ENCODE measurements at places on chromosomes 7 and 10.

DNA sequence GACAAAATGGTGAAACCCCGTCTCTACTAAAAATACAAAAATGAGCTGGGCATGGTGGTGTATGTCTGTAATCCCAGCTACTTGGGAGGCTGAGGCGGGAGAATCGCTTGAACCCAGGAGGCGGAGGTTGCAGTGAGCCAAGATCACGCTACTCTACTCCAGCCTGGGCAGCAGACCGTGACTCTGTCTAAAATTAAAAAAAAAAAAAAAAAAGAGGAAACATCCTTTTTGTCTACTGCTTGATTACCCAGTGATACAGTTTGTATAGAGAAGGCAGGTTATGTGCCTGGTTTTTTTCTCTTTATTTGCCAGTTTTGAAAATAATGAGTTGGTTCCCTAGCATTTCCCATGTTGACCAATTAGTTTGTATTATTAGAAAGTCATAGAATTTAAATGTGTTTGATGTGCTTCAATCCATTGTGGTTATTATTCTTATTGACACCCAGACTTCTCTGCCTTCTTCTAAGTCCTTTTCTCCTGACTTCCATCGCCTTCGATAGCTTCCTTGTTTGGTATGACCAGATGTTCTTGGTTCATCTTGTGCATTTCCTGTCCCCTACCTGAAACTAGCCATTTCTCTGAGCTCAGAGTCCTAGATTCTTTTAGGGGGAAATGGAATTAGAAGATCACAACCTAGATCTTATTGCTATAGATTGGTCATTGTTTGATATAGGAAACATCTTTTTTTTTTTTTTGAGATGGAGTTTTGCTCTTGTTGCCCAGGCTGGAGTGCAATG, 43.2 kb downstream of the VKORC1L1 start:
- DNase-seq = no peak

- DNase-seq = peak; percentile 86
Observed at GRCh38 chr7:2558629-2559282, at the start of gene IQCE. Gene IQCE, plus strand, starts transcription at chr7:2558979. Its CDS starts 203 bp downstream, at chr7:2559182.

DNA sequence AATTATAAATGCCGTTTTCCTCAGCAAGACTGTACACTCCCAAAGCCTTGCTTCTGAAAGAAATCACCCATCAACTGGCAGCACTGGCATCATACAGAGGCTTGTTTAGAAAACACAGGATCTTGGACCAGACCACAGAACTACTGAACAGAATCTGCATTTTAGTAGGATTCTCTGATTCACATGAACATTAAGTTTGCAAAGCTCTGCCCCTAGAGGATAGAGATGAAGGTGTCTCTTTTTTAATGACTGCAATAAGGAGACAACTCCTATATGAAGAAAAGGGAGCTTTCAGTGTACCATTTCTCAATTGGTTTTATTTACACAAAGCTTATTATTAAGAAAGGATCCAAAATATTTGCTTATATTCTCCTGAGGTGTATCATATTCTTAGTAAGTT, 172.7 kb downstream of the AGMO start:
- no peak for DNase-seq

DNA sequence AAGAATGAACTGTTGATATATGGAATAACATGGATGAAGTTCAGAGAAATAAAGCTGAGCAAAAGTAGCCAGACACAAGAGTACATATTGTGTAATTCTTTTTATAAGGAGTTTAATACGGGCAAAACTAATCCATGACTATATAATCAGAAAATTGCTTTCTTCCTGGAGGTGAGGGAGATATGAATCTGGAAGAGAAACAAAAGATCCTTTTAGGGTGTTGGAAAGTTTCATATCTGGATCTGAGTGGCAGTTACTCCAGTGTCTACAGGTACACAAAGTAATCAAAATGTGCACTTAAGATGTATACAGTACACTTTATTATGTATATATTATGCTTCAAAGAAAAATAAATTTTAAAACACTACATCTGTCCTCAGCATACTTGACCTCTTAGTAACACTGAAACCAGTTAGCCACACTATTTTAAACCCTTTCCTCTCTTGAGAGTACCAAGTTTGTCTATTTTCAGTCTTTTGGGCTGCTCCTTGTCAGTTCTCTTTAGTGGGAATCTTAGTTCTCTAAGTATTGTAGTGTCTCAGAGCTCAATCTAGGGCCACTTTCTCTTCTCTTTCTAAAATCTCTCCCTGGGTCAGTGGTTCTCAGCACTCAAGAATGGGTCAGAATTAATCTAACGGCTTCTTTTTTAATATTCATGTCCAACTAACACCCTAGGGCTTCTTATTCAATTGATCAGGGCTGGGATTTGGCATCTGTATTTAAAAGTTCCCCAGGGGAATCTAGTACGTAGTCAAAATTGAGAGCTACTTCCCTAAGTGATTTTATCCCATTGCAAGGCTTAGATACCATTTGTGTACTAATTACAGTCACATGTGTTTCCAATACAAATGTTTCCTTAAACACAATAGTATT, 4.3 kb upstream of the LIPF start:
- no peak for DNase-seq

- DNase-seq = no peak
Observed at GRCh38 chr7:86664991-86665390, 21.3 kb downstream of the GRM3 start.

DNA sequence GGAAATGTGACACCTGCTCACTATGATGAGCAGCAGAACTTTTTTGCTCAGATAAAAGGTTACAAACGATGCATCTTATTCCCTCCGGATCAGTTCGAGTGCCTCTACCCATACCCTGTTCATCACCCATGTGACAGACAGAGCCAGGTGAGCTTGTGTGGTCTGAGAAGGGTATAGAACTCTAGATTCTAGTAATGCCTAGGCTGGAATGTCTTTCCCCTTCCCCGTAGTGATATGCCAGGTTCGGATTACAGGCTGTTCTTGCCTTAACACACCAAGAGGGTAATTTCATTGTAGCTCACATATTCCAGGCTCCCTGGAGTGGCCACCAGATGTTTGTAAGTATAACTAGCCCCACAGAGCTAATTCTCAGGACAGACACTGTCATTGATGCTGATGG, 9.2 kb downstream of the HIF1AN start:
- no peak for DNase-seq

DNA sequence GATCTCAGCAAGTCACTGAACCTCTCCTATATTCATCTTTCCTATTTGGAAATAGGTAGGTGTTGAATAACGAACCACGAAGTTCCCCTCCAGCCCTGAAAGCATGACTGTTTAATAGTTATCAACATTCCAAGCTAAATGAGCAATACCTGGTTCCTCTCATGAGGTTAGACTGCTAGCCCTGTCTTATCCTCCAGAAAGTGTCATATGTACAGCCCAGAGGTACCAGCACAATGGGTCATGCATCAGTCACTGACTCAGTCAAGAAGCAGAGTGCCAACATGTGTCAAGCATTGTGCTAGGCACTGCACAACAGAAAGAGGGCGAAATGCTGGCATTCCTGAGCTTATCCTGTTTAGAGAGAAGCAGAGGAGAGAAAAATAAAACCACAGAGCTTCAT, 70.0 kb downstream of the AMPH start:
- DNase-seq = no peak

DNA sequence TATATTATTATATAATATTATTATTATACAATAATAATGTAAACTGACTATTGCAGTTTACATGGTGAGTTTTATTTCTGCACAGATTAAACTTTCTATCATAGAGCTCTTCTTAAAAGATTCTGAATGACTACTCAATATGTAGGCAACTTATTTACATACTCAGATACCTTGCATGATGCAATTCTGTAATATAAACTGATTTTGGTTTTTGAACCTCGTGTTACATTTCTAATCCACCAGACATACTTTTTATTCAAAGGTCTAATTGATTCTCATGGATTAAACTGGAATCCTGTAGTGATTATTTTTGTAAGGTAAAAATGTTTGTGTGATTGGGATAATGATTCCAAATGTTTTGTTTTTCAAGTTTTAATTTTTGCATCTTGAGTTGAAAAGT, 19.9 kb downstream of the SLC26A4 start:
- no peak for DNase-seq

DNA sequence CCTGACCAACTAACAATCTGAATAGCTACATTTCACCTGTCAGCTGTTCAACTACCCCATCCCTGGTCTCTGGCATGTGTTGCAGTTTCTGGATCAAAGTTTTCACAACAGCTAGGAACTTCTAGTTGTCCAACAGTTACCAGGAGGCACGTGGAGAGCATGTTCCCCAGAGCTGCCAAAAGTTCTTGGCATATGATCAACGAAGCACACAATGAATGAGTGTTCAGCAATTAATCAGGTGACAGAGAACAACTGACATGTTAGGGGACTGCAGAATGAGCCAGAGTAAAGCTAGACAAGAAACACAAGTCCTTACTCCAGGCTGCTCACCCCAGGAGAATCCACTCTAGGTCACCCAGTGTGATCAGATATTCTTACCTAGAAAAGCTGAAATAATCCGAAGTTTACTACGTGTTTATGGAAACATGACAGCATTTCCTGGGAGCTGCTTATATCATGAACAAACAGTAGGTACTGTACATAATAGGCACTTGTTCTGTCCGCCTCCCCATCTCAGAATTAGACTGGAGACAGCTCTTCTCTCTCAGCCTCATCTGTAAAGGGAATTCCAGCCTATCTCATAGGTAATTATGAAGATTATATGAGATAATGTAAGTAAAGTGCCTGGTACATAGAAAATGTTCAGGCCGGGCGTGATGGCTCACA, 50.6 kb downstream of the ZNF438 start:
- no peak for DNase-seq

DNA sequence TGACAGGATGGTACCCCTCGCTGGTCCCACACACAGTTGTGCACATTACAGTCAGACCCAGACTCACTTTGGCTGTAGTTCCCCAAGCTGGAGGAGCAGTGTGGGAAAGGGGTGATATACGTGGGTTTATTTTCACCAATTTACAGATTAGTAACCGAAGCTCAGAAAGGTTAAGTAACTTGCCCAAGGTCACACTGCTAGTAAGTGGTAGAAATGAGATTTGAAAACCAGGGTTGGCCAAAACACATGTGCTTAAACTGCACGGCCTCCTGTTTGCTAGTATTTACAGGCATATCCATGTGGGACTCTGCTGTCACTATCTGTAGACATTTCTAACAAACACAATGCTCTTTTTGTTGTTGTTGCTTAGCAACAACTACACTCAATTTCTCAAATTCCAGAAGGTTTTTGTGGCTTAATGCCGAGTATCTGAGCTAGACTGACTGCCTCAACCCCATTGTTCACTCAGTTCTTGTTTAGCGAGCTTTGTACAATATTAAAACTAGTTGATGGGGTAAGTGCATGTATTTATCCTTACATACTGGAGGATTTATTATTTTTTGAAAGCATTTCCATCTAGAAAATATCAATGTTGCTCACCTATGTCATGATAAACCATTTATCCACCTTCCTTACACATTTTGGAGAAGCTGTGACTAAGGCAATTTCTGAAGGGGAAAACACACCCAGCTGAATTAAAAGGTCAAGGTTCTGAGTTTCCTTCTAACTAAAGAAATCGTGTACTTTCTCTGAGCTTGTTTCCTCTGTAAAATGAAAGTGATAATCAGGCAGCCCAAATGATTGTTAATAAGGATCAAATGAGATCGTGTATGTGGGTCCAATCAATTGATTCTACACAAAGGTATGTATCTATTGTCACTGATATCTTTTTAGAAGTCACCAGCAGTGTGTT, 5.3 kb upstream of the TMEM139 start:
- no peak for DNase-seq

DNA sequence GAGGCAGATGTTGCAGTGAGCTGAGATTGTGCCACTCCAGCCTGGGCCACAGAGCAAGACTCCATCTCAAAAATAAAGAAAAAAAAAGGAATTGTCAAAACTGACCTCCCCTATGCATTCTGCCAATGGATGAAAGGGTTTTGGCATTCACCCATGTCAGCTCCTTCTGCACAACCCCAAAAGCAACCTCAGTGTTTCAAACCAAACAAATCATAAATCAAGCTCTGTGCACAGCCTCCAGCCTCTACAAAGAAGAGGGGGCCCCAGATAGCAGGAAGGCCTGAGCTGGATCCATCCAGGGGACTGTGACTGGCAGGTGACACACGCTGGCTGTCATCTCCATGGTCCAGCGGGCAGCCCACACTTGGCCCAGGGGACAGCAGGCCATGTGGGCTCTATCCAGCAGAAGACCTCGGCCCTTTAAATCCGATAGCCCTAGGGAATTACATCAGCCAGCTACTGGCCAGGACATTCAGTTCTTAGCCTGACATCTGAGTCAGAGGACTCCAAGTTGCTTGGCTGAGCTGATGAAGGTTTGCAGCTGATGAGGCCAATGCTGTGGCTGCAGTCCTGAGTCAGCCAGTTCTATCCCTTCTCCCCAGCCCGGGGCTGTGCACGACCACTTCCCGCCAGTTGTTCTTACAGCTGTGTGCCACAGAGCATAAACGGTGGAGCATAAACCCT, 52.0 kb upstream of the FIGNL1 start:
- DNase-seq = no peak

DNA sequence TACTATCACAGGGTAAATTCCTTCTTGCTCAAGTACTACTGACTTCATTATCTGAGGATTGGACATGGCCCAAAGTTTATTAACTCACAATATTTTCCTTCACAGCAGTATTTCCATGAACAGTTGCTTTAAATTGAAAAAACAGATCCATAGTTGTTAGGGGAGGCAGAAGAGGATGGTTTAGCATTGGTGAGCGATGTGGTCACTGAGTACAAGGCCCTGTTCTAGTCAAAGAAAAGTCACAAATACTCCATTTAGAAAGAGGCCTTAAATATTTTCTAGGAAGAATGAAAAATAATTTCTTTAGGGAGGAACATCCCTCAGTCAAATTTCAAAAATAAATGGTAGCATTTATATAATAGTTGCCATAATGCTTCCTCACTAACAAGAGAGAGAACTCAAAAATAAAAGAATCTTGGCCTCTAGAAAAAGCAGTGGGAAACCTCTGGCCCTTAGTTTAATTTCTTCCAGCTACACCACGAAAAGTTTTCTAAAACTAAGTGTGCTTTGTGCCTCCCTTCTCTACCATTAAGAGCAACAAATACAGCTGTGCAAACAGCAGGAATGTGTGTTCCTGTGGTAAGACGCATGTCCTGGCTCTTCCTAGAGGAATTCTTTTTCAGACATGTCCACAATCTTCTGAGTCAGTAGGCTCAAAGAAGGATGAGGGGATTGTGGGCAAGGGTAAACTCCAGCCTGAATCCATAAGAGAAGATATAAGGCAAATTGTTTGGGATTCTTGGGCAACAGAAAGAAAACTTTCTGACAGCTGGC, 105.7 kb downstream of the HOXA1 start:
- DNase-seq = no peak

GRCh38 chr7:76292213-76292573, 10.3 kb upstream of the HSPB1 start:
- DNase-seq = no peak

- DNase-seq = no peak
Observed at GRCh38 chr10:128896963-128897362, 570.1 kb upstream of the MGMT start.

DNA sequence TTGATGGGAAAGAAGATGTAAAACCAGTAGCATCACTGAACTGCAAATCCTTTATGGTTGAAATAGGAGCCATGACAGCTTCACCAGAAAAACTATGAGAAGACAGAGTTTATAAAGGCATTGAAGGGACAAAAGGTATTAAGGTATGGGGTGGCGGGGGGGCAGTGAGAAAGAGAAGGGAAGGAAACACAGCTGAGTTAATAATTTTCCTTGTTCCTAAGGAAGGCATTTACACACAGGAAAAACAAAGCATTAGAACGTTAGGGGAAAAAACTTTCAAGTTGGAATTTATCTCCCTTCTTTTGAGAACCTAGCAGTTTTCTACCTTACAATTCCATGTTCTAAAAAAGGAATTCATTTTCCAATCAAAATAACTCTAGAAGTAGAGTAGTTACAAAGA, 4.4 kb downstream of the LARP4B start:
- DNase-seq = no peak

- DNase-seq = no peak
Observed at GRCh38 chr10:34698979-34699378, 116.1 kb downstream of the PARD3 start.

- peak; percentile 15 for DNase-seq
Observed at GRCh38 chr10:73998929-73999691, 1.2 kb downstream of the VCL start.
